ENCODE measurements at places on chromosomes 4 and X.
A peak's percentile ranks its signal among the peaks of the same experiment; 100 is the strongest.

DNA sequence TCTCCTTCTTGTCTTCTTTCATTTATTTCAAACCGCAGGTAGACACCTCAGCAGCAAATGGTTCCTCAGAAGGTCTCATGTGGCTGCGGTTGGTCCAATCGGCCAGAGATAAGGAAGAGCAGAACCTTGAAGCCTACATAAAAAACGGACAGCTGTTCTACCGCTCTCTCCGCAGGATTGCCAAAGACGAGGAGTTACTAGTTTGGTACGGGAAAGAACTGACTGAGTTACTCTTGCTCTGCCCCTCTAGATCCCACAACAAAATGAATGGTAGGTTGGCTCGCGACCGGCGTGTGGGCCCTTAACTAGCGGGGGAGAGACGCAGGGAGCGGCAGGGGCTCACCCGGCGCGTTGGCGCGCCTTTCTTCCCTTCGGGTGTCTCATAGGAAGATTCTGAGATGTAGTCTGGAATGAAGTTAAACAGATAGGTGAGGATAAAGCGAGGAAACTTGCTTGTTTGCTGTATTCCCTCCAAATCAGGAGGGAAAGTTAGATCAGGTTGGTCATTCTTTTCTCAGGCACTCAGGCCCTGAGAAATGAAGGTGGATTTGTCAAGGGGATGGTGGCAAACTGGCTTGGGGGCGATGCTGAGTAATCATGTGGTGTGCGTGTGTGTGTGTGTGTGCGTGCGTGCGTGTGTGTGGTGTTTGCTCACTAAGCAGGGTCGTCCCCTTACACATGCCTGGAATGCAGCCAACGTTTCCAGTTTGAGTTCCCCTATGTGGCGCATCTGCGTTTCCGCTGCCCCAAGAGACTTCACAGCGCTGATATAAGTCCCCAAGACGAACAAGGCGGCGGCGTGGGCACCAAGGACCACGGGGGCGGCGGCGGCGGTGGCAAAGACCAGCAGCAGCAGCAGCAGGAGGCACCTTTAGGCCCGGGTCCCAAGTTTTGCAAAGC is 4.2 kb downstream of the PRDM8 start:
- peak; percentile 49 for DNase-seq

- DNase-seq = no peak
These were observed 15.8 kb upstream of the SLC25A4 start for GRCh38 chr4:185127021-185127925.

- DNase-seq = no peak
These were observed 3.6 kb downstream of the TLR1 start for GRCh38 chr4:38800961-38801450.

GRCh38 chr4:73341454-73341853 is 62.6 kb upstream of the ALB start:
- DNase-seq = peak; percentile 10

GRCh38 chr4:153217440-153217839 is 13.2 kb downstream of the TRIM2 start:
- DNase-seq = no peak

DNA sequence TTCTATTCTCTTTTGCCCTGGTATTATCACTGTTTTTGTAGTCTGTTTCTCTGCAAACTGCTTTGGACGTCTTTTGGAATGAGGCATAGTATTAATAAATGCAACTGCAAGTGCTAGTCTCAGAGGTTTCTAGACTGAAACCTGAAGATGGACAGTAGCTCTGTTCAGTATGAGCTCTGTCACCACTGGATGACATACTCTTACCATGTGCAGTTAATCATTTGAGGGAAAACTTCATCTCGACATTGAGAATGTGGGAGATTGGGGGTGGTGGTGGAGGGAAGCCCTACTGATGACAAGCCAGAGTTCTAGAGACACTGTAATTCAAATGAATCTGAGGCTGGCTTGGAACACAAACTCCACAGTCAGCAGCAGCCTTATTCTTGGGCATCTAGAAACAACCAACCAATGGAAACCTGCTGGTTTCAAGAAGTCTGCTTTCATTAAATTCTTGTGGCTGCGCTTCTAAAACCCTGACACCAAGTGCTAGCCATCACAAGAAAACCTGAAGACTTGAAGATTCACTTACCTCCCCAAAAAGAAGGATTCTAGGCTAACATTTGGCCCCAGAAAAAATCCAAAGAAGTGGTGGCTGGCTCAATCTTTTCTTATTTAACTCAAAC is 161.7 kb downstream of the RASL11B start:
- DNase-seq = no peak

DNA sequence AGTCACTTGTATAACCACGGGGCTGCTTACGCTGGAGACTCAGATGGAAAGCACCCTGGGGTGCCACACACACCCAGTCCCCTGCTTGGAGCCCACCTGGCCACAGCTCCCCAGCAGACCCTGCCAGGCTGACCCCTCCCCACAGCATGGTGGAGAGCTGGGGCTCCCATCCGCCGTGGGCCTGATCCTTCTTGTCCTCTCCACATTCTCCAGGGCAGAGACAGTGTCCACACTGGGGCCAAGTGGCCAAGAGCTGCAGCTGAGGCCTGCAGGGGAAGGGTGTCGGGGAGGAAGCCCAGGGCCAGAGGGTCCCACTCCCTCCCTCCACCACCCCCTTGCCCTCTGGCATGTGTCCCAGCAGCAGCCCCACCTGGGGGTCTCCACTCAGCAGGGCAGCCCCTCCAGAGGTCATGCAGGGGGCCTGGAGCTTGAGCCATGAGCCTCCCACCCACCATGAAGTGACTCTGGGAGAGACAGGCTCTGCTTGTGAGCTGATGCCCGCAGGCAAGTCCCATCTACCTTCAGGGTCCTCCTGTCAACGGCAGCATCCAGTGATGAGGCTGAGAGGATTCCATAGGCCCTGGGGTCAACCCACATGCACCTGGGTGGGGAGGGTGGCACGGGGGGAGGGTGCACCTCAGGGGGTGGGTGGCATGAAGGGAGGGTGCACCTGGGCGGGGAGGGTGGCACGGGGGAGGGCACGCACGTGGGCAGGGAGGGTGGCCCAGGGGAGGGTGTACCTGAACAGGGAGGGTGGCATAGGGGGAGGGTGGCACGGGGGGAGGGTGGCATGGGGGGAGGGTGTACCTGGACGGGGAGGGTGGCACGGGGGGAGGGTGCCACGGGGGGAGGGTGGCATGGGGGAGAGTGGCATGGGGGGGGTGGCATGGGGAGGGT is 56.4 kb downstream of the FAM53A start:
- no peak for DNase-seq

GRCh38 chr4:147640331-147640730 is 23.1 kb downstream of the TMEM184C start:
- no peak for DNase-seq

DNA sequence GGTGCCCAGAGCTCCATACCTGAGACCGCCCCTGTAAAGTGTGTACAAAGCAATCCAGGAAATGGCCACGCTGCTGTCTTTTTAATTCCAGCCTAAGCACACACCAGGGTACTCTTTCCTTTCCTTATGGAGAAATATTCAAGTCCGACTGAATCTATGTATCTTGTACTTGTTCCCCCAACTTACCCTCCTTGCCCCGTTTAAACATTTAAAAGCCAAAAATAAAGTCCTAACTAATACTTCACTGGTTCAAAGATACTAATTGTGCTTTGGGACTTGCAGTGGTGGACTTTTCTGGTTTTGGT is 731 bp upstream of the AMMECR1 start:
- no peak for DNase-seq

DNA sequence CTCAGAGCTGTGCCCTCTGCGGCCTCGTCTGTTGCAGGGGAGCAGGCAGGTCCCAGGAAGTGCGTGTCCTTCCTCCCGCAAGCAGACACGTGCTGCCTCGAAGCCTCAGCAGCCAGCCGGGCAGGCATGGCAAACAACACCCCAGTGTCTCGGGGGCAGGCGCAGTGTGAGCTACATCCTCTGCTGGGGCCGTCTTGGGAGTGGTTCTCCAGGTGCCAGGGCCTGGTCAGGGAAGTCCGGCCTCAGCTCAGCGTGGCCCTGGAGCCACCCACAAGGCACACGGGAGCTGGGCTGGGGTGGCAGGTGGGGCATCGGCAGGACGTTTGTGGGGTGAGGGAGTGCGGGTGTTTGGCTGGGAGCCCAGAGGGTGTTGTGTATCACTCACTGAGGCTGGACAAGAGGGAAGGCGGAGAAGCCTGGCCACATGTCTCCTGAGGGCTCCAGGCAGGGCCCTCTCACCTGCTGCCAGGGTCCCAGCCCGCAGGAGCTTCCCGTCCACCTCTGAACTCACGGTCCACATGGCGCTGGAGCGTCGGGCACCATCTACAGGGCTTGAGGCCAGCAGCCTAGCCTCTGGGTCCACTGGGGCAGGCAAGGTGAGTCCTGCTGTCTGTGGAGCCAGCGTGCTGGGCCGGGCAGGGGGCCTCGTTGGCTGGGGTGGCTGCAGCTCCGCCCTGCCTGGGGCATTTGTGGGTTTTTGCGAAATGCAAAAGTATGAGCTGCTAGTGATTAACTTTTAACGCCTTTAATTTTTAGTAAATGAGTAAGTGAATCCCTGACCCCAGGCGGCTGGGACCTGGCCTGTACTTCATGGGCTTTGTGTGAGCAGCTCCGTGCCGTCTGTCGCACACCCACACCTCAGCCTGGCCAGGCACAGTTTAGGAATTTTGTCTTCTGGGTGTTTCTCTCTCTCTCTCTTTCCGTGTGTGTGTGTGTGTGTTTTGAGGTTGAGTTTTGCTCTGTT is 17.3 kb upstream of the UVSSA start:
- no peak for DNase-seq

DNA sequence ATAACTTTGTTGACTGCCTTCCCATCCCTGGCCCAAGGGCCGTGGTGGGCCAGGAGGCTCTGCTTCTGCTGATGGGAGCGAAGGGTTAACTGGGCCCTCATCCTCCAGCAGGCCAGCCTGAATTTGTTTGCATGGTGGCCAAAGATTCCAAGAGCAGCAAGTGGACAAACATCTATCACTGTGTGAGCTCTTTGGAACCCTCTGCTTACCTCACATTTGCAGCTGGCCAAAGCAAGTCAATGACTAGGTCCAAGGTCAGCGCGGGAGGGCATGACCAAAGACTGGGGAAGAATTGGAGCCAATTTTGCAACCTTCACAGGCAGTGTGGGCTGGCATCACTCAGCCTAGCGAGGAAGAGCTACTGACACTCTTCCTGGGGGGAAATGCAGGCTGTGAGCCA is 67.8 kb upstream of the ATP6AP2 start:
- DNase-seq = no peak

GRCh38 chr4:7381890-7382633 is 52.7 kb downstream of the PSAPL1 start:
- no peak for DNase-seq

- no peak for DNase-seq
These were observed 141.7 kb downstream of the PAPSS1 start for GRCh38 chr4:107578321-107578720.
